ENCODE measurements at places on chromosomes 1 and 21.

GRCh38 chr1:195948123-195948895 lies 659.9 kb downstream of the KCNT2 start:
- no peak for DNase-seq

GRCh38 chr1:7219031-7219430 lies 433.8 kb downstream of the CAMTA1 start:
- DNase-seq = no peak

DNA sequence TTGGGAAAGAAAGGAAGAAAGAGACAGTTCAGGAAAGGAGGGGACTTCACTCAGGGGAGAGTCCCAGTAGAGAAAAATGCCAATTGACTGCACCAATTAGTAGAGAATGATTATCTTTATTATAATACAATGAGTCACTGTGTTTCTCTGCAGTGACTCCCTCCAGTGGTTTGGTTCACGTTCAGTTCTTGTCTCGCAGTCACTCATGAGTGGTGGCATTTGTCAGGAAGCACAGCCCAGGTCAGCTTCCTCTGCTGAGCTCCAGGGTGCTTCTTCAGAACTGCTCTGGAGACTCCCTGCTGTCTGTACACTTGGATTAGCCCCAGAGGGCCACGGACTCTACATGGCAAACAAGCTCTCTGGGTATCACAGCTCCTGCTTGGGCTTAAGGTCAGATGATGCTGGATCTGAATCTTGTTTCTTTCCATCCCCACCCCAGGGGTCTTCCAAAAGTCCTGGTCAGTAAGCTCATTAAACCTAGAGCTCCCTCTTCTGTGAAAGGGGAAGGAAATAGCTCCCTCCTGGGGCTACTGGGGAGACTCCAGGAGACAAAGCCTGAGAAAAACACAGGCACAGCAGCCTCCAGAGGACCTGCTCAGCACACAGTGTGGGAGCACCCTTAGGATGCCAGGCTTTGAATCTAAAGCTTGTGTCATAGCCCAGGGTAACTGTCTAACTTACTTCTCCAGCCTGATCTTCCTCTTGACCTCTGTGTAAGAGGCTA lies 619.0 kb downstream of the AJAP1 start:
- no peak for DNase-seq

- peak; percentile 1 for DNase-seq
These were observed 1.0 kb downstream of the TRMT1L start for GRCh38 chr1:185155600-185156287.

DNA sequence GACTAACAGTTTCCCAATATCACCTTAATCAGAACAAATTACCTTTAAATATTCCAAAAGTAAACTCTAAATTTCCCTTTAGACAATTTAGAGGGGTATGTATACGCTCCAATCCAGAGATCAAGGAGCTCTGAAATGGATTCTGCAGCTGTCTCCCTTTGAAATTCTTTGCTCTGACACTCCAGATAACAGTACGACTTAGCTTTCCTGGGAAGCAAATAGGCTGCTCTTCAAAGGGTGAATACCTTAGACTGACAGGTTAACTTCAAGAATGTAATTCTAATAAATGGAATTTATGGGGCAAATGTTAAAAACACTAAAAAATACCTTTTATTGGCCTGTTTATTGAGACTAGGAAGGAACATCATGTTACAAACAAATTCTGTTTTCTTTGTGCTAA lies 357.2 kb downstream of the USP25 start:
- no peak for DNase-seq

DNA sequence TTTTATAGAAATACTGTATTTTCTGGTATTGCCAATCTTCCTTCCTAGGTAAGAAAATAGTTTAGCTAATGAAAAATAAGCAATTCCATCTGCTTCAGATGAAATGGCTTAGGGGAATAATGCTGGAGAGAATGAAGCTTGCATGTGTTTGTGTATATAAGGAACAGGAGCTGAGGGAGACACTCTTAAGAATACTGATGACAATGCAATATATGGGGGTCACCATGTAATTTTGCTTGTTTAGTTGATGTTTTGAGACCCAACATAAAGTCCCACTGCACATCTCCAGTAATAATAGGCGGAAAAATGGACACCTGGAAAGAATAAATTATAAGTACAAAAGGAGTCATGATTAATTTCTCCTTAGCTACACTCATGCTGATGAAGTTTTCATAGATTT lies 110.8 kb upstream of the BRINP3 start:
- no peak for DNase-seq

DNA sequence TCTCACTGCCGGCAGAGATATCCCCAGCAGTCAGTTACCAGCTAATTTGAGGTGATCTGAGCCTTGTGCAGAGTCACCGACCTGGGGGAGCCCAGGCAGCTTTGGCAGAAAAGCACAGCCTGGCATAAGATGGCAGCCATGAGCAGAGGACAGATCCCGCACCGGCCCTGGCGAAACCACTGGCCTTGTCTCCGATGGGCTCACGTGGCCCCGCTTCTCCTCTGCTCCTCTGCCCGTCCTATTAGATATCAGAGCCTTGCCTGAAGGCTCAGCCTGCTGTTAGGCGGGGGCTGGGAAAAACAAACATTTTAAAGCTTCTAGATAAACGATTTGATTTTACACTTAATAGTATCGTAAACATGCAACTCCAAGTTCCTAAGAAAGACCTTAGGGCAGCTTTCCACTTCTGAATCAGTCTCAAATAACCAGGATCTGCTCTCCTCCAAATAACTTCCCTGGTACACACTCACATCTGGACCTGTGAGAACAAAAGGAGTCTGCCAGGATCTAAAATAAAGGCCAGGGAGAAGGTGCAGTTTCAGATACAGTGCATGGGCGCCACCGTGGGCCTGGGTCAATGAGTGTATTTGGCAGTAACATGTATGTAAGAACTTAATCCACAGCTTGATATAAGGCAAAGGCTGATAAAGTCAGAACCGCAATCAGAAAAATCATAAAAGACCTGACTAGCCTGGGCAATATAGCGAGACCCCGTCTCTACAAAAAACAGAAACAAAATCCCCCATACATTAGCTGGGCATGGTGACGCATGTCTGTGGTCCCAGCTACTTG lies 10.0 kb downstream of the EDARADD start:
- no peak for DNase-seq

GRCh38 chr1:30704271-30704670 lies 19.1 kb downstream of the MATN1 start:
- no peak for DNase-seq

GRCh38 chr1:210201681-210202080 lies 30.9 kb upstream of the SERTAD4 start:
- DNase-seq = no peak

- DNase-seq = no peak
These were observed 3.0 kb downstream of the IL22RA1 start for GRCh38 chr1:24139841-24140425.

DNA sequence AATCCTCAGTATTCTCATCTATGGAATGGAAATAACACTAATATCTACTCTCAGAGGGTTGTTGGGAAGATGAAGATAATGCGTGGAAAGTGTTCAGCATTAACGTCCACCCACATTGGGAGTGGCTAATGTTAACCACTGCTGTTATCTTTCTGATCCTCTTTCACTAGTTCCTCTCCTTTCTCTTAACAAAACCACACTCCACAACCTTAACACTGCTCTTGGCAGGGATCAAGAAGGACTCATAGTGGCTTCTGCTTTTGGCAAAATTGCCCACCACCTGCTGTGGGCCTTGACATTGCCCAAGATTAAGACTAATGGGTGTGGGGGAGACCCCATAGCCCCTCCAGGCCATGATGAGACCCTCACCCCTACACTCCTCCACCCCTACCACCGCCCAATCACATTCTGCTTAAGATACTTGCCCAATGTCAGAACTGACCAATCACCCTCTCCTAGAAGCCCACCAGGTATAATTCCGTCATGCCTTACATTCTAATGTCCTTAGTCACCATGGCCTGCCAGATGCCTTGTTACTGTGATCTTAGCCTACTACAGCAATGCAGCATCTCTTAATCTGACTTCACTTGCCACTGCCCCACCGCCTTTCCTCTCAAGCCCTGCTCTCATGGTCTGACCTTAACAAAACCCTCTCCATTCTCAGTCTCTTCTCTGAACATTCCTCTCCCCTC lies 27.1 kb downstream of the DHCR24 start:
- no peak for DNase-seq

GRCh38 chr21:29130270-29130969 lies at the start of gene MAP3K7CL:
Gene MAP3K7CL (plus strand): TSS chr21:29130644. CDS start chr21:29133345, 2,701 bp downstream.
- no peak for DNase-seq

GRCh38 chr1:40155910-40156309 lies 5.3 kb upstream of the RLF start:
- peak; percentile 93 for DNase-seq

GRCh38 chr1:208200116-208200515 lies 44.1 kb downstream of the PLXNA2 start:
- DNase-seq = no peak

- no peak for DNase-seq
These were observed 17.5 kb downstream of the KLHDC8A start for GRCh38 chr1:205339197-205339702.

- no peak for DNase-seq
These were observed 839.1 kb upstream of the ADGRL2 start for GRCh38 chr1:80961464-80962190.

DNA sequence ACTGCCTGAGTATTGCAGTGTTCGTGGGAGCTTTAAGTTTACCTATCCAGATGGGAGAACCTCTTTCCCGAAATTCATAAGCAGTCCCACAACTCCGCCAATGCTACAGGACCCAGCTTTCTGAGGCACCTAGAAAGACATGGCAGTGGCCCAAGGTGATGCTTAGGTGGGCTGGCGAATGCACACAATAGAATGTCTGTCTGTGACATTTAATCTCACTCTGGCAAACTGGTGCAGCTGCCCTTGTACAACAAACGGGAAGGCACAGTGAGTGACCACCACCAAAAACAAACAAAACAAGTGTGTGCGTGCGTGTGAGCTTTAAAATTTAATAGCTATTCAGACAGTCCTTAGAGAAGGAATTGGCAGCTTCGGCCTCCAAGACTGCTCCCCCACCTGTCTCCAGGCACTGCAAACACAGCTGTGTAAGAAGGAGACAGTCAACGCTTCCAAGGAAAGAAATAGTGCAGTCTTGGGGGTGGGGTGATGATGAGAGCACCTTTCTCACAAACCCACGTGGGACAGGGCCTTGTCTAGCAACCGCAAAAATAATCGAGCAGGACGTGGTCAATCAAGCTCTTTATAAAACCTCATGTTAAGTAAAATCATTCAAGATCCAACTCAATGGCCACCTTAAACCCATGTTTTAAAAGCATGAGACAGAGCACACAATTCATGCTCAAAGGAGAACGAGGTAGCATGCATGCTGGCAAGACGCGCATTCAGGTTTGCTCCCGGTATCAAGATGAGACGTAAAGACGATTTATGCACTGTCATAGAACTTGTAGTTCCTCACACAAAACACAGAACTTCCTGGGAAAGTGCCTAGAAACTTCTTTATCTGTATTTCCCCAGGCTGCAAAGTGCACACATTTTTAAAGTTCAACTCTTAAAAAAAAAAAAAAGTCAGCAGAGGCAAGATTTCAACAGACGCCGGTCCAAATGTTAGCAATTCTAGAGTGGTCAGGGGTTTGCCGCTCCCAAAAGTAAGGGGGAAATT lies 84.1 kb downstream of the TM2D1 start:
- peak; percentile 33 for DNase-seq

DNA sequence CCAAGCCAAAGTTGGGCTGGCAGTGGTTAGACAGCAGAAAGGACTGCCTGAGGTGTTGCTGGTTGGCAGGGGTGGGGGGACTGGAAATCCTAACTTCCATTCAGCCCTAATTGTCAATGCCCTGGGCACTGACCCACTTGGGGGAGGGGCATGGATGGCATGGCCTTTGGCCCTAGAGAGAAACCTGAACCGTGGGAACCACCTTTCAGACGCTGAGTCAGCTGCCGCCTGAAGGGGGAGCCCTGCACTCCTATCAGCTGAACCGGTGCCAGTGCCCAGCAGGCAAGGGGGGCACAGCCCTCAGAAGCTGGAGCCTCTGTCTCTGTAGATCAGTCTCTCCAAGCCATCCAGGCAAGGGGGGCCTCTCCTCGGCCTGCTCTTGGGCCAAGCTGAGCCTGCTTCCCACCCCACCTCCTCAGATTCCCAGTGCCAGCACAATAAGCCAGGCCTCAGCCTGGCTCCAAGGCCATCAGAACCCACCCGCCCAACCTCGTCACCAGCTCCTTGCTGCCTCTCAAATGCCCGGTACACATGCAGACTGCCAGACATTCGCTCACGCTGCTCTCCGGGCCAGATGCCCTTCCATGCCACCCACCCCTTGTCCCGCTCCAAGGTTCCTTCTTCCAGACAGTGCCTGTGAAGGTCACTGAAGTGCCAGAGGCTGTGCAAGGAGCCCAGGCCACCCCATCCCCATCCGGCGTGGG lies 11.6 kb downstream of the TINAGL1 start:
- DNase-seq = no peak

DNA sequence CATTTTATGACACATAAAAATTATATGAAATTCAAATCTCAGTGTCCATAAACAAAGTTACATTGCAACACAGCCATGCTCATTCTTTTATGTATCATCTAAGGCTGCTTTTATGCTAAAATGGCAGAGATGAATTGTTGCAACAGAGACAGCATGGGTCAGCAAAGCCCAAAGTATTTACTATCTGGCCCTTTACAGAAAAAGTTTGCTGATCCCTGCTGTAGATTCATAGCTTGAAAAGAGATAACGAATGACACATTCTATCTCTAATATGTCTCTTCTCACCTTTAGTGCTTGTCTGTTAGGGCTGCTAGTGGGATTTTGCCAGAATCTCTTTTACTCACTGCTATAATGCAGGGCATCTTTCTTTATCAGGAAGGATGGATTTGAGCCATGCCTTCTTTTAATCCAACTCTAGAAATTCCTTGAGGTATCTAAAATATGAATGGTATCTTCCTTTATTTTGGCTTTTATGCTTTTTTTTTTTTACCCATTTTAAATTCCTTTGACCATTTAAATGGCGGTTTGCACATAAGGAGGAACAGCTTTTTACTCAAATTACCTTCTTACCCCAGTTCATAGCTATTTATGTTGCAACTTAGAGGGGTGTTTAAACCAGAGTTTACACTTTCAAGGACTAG lies 598.2 kb downstream of the PLPP3 start:
- DNase-seq = no peak

DNA sequence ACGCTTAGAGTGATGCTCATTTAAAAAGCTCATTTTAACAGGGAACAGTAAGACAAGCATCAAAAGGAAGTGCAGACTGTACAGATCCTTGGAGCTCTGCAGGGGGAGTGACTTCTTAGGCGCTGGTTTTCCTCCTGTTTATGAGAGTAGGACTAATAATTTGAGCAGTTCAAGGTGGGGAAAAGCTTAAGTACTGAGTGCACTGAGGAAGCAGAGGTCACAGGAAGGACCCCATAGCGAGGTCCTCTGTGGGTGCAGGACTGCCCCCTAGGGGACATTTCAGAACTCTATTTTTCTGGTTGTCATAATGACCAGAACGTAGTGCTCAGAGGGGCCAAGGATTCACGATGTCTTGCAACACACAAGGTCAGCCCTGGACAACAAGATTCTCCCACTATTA lies 112.1 kb downstream of the HLCS start:
- DNase-seq = peak; percentile 46

- no peak for DNase-seq
These were observed 10.0 kb downstream of the GBP5 start for GRCh38 chr1:89262643-89263042.

All from NCI-H748 treated with DMSO at 0.1 percent for 48 hours (cell line).